Ovary (tissue), 10 donors: ENCODE measurements at places on chromosomes 5 and 9.

GRCh38 chr5:38032149-38032548 is 192.3 kb upstream of the GDNF start:
- H3K27me3 ChIP-seq = no peaks in the 10 kb centered on the region
- H3K27ac ChIP-seq = no peak overlapping the region
- no peak overlapping the region for H3K4me3 ChIP-seq

- H3K4me1 ChIP-seq = peaks cover 9% of the 10 kb centered on the region
- H3K4me3 ChIP-seq = peak within 1 kb of the TSS; percentile 63
- H3K27me3 ChIP-seq = no peaks in the 10 kb centered on the region
- H3K27ac ChIP-seq = no peak within 1 kb of the TSS
Observed at GRCh38 chr5:40679913-40680681, at the start of gene PTGER4. PTGER4 (plus strand) TSS chr5:40679915; CDS start chr5:40680994, 1,079 bp downstream.

DNA sequence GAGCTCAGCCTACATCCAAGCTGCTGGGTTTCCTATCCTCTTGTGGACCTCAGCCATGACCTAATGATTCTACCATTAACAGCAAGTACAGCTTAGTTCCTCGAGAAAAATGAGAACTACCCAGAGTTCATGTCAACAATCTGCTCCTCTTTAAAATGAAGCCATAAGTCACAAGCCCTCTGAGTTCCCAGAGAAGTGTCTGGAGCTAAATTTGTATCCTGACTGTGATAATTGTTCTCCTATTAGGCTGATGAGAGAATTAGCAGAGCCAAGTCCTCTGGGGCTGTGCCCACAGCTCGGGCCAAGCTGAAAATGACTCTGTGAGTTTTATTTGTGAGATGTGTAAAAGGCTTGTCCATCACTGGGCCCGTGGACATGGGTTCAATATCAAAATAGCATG is 145.1 kb upstream of the SMIM23 start:
- H3K4me3 ChIP-seq = no peak overlapping the region
- H3K27me3 ChIP-seq = no peaks in the 10 kb centered on the region
- H3K36me3 ChIP-seq = no peaks in the 10 kb centered on the region
- DNase-seq = no peak

DNA sequence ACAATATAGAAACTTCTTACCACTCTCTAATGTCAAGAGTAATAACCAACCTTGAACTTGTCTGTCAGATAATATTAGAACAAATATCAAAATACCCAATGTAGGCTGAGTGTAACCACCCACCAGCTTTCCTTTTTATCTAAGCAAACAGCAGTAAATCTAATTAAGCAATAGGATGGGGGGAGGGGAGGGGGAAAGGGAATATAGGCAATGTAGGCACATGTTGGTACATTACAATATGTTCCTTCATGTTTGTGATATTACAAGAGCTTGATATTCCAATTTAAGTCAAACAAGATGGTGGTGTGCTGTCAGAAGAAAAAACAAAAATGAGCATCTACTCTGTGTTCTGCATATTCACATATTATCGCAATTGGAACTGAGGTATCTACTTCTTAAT is 158.2 kb downstream of the DENND1A start:
- no peak for DNase-seq
- H3K27ac ChIP-seq = no peak overlapping the region
- H3K27me3 ChIP-seq = no peaks in the 10 kb centered on the region
- H3K4me1 ChIP-seq = peaks cover 2% of the 10 kb centered on the region
- no peak overlapping the region for H3K4me3 ChIP-seq
- H3K36me3 ChIP-seq = no peaks in the 10 kb centered on the region

- DNase-seq = peak; percentile 89
- no peak overlapping the region for H3K27ac ChIP-seq
- no peak overlapping the region for H3K4me3 ChIP-seq
- no peaks in the 10 kb centered on the region for H3K4me1 ChIP-seq
Observed at GRCh38 chr9:100111235-100111634, 12.2 kb downstream of the INVS start.

DNA sequence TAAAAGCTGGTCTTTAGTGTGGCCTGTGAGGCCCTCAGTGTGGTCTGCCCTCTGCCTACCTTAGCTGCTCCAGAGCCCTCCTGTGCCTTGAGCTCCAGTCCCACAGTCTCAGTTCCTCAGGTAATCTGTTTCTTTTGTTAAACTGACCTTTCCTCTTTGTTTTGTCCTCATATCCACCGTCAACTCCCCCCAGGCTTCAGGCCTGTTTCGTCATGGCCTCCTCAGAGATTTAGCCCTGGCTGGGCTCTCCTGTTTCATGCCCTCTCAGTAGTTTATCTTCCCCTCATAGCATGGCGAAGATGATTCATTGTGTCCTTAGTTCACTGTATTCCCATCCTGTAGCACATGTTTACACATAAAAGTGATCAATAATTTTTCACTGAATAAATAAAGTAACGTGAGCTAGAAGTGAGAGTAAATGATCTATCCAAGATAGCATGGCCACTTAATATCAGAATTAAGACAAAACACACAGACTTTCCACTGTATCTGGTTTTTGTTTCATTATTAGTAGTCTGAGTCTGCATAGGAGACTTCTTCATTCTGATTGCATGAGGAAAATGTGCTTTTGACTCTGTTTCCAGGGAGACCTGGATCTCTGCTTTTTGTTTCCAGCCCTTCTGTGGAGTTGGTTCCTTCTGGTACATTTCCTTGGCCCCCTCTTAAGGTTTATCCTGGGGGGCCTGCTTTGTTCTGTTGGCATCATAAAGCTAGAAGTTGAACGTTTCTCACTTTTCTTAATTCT is 70.5 kb downstream of the SNX24 start:
- H3K27me3 ChIP-seq = no peaks in the 10 kb centered on the region
- no peak for DNase-seq
- no peaks in the 10 kb centered on the region for H3K36me3 ChIP-seq

DNA sequence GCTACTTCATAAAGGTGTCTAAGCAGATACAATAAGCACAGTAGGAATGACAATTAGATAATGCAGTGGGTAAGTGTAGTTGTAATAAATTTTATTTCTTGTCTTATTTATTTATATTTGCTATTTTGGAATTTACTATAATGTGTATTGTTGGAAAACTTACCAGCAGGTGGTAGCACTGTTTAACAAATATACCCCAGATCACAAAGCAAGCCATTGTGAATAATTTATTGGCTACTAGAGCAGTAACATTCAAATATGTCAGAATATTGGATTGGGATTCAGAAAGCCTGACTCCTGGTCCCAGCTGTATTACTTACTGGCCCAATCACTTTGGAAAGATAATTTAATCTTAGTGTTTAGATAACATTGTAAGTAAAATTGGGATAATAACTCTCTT is 78.0 kb downstream of the ISOC1 start:
- H3K27me3 ChIP-seq = no peaks in the 10 kb centered on the region
- no peak overlapping the region for H3K27ac ChIP-seq
- no peaks in the 10 kb centered on the region for H3K4me1 ChIP-seq
- no peaks in the 10 kb centered on the region for H3K36me3 ChIP-seq
- no peak for DNase-seq

GRCh38 chr9:121369595-121370265 is at the start of gene STOM:
STOM (minus strand) TSS chr9:121370250; CDS start chr9:121370187, 63 bp downstream.
- H3K27me3 ChIP-seq = no peaks in the 10 kb centered on the region
- H3K4me1 ChIP-seq = peaks cover 18% of the 10 kb centered on the region
- H3K4me3 ChIP-seq = peak within 1 kb of the TSS; percentile 54
- peak within 1 kb of the TSS; percentile 91 for H3K27ac ChIP-seq
- H3K36me3 ChIP-seq = no peaks in the 10 kb centered on the region
- DNase-seq = peak; percentile 91

- H3K27me3 ChIP-seq = no peaks in the 10 kb centered on the region
- H3K4me3 ChIP-seq = no peak overlapping the region
- H3K36me3 ChIP-seq = no peaks in the 10 kb centered on the region
- H3K4me1 ChIP-seq = no peaks in the 10 kb centered on the region
- DNase-seq = no peak
Observed at GRCh38 chr5:51651889-51652288, 268.6 kb downstream of the ISL1 start.

DNA sequence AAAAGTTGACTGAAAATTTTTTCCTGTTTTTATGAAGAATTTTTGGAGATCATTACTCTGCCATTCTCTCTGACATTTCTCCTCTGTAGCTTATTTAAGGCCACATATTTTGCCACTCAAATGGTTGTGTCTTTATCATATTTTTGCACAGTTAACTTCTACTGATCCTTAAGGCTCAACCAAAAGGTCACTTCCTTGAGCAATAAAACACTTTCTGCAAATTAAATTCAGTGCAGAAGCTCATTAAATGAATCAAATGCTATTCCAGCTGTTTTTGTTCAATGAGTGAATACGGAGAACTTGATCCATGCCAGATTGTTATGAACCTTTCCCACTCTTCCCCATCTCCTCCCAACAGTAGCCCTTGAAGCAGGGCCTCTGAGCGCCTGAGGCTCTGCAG is 93.8 kb upstream of the EPB41L4A start:
- H3K27ac ChIP-seq = no peak overlapping the region
- H3K36me3 ChIP-seq = no peaks in the 10 kb centered on the region
- no peak overlapping the region for H3K4me3 ChIP-seq

DNA sequence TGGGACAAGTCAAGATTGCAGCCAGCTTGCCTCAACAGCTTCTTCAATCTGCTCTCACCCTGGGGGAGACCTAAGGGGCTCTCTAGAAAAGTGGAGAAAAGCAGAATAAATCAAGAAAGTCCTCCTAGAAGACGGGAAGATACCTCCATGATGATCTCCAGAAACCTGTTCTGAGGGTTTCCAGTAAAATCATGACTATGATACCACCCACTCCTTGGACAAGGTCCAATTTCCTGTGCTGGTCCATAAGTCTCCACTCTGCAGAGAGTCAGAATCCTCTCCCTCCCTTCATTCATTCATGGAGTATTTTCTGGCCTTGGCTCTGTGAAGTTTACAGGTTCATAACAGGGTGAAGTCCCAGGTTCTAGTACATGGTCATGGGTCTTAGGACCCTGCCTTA is 168.6 kb downstream of the SLC12A2 start:
- no peak overlapping the region for H3K4me3 ChIP-seq
- H3K27me3 ChIP-seq = no peaks in the 10 kb centered on the region
- H3K36me3 ChIP-seq = no peaks in the 10 kb centered on the region
- peaks cover 2% of the 10 kb centered on the region for H3K4me1 ChIP-seq
- H3K27ac ChIP-seq = no peak overlapping the region
- DNase-seq = no peak

DNA sequence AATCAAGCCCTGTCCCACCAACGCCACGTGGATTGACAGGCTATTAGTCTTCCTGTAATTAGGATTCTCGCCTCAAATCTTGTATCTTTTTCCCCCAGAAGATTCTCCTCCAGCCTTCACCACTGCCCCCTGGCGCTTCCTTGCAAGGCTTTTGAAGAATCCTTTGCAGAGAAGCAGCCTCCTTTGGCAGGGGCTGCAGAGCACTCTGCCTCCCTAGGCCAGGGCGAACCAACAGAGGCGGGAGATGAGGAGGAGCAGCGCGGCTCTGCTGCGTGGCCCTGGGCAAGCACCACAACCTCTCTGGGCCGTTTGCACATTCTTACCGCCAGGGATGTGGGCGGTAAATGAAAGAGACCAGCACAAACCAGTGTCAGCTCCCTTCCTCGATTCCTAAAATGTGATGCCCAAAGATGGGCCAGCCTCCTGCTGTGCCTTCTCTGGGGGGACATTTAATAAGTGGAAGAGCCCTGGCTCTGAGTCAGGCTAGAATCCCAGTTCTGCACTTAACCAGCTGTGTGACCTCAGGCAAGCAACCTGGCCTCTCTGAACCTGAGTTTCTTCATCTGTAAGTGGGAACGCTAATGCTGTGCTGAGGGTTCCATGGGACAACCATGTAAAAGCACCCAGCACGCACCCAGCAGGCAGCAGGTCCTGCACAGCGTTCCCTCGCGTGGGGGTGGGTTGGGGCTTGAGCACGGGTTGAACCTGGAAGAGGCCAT is 128.6 kb downstream of the KCNIP1 start:
- H3K36me3 ChIP-seq = no peaks in the 10 kb centered on the region
- H3K4me1 ChIP-seq = peaks cover 10% of the 10 kb centered on the region
- peak overlapping the region; percentile 57 for H3K27ac ChIP-seq

DNA sequence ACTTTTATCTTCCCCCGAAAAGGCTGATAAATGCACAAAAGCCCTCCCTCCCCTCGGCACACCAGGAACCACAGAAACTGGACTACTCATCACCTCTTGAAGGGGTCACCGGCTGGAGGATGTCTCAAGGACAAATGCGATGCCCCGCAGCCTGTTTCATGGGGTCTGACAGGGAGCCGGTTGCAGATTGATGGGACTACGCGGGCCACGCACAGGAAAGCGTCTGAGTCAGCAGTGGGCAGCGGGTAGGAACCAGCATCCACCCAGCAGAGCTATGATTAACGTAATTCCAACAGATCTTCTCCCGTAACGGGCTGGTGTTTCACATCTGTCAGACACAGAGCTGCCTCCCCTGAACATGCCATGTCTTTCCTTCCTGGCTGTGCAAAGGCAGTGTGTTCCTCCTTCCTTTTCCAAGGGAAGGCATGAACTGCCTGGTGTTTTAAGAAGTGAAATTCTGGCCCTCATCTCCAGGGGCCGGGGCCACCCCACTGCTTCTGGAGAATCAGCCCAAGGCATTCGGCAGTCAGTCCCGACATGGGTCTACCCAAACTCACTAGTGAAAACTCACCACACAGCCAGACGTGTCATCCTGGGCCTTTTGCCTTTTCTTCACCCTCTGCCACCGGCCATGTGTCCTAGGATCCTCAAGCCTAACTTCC is 144.4 kb upstream of the PHYKPL start:
- H3K4me1 ChIP-seq = peaks cover under 1% of the 10 kb centered on the region

GRCh38 chr9:91111226-91111625 is 250.5 kb downstream of the AUH start:
- H3K27ac ChIP-seq = no peak overlapping the region
- H3K27me3 ChIP-seq = no peaks in the 10 kb centered on the region
- no peaks in the 10 kb centered on the region for H3K36me3 ChIP-seq
- H3K4me1 ChIP-seq = peaks cover under 1% of the 10 kb centered on the region
- DNase-seq = no peak

GRCh38 chr5:58466939-58467338 is 7.1 kb upstream of the PLK2 start:
- H3K4me3 ChIP-seq = no peak overlapping the region
- DNase-seq = no peak
- no peaks in the 10 kb centered on the region for H3K4me1 ChIP-seq
- no peaks in the 10 kb centered on the region for H3K27me3 ChIP-seq
- no peak overlapping the region for H3K27ac ChIP-seq
- H3K36me3 ChIP-seq = no peaks in the 10 kb centered on the region

GRCh38 chr9:77128125-77128789 is 49.1 kb upstream of the VPS13A start:
- no peak for DNase-seq
- H3K27me3 ChIP-seq = no peaks in the 10 kb centered on the region
- H3K4me3 ChIP-seq = no peak overlapping the region
- no peak overlapping the region for H3K27ac ChIP-seq
- no peaks in the 10 kb centered on the region for H3K4me1 ChIP-seq
